ENCODE measurements at places on chromosomes 7 and 10.

DNA sequence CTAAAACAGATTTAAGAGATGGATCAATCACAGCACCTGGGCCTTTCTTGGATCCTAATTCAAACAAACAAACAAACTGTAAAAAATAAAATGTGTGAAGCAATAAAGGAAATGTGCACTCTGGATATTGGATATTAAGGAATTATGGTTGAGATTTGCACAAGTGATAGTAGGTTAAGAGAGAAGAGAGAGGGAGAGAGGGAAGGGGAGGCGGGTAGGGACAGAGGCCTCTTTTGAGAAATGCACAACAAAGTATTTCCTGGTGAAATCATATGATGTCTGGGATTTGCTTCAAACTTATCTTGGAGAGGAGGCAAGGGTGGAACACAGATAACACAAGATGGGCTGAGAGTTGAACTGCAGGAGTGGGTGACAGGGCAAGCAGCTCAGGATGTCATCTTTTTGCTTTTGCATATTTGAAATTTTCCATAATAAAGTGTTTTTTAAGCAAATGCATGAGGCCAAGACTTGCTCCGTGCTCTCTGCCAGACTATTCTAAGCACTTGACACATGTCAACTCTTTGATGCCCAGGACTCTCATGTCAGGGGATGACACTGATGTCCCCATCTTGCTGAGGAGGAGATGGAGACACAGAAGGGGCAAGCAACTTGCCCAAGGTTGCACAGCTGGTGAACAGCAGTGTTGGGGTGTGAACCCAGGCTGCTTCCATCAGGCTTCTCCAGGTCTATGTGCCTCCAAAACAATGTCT lies 9.1 kb upstream of the AEBP1 start:
- DNase-seq: no peak

GRCh38 chr7:21675255-21675654 lies 132.4 kb downstream of the DNAH11 start:
- no peak for DNase-seq

DNA sequence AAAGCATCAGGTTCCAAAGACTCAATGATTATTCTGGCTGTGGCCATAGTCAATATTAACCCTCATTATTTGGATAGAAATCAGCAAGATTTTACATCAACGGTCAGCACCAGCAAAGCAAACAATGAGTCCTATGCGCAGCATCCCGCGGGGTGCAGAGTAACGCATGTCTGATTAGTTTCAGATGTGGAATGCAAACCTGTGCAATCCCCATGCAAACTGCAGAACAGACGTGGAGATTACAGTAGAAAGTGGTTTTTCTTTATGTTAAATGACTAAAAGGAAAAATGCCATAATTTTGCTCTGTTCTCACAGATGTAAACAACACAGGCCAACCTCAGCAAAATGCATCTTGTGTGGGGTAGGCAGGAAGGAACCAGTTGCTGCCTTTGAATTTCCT lies 258.1 kb upstream of the GRB10 start:
- DNase-seq: no peak

GRCh38 chr10:104255311-104255981 lies 754 bp downstream of the GSTO1 start:
- no peak for DNase-seq

DNA sequence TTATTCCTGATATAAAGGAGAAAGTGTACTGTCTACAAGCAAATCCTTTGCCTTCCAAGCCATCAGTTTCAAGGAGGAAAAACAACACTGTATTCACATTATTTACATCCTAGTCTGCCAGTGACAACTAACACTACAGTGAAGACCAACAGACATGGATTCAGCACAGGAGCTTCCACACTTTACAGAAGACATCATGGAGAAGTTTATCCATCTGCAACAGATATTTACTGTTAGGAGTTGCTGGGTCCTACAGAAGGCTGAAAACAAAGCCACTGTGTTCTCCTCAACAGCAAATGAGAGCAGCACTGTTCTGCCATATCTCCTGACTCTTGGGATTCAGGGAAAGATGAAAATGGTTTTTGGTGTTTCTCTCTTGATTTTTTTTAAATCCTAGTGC lies 31.9 kb downstream of the NAPEPLD start:
- no peak for DNase-seq

GRCh38 chr10:119412244-119413092 lies 130.1 kb downstream of the RGS10 start:
- no peak for DNase-seq

DNA sequence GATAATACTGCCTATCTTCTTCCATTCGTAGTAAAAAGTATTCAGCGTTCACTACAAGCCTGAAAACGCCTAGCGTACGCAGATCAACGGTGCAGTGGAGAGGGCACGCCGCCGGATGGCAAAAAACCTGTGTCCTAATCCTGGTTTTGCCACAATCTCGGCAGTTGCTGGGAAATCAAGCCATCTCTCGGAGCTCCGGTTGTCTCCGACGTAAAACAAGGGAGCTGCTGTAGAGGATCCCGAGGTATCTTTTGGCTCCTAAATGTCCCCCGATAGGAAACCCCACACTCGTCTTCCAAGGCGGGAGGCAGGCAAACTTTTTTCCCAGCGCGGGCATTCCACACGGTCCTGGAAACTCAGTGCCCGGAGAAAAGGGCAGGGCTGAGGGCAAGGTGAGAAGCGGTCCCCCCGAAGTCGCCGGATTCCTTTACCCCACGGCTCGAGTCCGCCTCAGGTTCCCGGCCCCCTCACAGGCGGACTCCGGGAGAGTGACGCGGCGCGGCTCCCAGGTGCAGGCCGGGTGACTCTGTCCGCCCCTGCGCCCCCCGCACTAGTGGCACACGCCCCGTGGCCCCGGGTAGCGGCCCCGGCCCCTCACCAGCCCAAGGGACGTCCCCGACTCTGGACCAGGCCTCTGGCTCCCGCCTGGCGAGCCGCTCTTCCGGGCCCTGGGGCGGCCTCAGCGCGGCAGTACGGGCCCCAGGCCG lies 649 bp downstream of the IDE start:
- DNase-seq: no peak

GRCh38 chr7:116327752-116328151 lies 117.4 kb downstream of the TES start:
- no peak for DNase-seq

- no peak for DNase-seq
Measured at GRCh38 chr7:104980841-104981671, 32.9 kb upstream of the KMT2E start.

DNA sequence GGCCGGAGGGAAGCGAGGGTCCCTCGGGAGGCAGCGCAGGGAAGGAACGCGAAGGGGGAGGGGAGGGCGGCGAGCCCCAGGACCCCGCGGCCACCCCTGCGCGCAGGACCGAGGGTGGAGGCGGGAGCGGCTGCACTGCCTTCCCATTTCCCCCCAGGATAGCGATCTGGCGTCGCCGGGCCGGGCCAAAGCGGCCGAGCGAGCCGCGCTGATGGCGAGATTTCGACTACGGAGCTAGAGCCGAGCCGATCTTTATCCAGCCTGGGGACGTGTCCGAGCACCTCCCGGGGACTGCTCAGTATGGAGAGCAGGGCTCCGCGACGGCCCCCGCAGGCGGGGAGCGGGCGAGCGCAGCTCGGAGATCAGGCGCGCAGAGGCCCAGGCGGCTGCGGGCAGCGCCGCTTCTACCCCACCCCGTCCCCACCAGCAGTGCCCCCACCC lies 590 bp upstream of the CRTAC1 start:
- no peak for DNase-seq

DNA sequence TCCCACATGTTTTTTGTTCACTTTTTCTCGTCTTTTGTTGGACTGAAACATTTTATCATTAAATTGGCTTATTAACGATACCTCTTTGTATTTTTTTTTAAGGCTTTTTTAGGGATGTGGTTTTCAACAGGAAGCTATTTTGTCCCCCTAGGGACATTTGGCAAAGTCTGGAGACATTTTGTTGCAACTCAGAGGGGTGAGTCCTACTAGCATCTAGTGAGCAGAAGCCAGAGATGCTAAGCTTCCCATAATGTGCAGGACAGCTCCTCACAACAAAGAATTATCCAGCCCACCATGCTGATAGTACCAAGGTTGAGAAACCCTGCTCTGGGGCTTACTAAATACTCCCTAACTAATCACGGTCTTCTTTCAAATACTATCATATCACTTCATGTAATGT lies 63.2 kb downstream of the ATE1 start:
- no peak for DNase-seq

DNA sequence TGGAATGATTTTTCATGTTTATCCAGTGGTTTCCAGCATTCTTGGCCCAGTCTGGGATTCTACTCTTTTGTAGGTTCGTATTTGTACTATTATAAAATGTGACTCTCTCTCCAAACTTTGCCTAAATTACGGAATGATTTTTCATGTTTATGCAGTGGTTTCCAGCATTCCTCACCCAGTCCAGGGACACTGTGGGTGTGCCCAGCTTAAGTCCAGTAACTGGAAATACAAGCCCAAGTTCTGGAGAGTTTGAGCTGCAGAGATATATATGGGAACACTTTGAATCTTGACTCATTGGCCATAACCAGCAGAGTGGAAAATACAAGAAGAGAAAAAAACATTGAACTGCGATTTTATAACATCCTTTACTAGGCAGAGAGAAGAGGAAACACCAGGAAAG lies 5.9 kb upstream of the MAGI2 start:
- DNase-seq: no peak

DNA sequence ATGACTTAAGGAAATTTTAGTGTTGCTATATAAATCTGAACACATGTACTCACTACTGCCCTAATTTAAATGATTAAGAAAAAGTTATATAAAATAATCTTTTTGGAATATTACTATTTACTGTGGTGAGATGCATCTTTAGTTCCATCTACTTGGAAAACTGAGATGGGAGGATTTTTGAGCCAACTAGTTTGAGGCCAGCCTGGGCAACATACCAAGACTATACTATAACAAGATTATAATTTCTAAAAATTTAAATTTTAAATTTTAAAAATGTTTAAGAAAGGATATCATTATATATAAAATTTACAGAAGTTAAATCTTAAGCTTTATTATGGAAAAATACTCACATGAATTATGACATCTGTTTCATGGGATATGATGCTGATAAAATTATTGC lies 530.8 kb upstream of the IGFBP3 start:
- no peak for DNase-seq

DNA sequence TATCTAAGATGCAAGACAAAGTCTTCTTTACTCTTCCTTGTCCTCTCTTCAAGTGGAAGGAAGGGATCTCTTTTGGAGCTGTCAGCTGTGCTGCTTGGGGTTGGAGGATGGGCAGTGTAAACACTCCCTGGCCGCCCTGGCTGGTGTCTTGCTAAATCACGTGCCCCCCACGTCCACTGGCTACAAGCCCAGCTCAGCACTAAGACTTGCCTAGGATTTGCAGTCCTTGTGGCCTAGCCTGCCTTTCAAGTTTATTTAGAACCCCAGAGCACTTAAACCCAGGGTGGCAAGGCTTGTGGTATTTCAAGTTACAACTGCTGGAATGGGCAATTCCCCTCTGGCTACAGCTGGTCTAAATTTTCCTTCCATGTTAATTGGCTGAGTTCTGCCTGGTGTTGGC lies 272.4 kb upstream of the MYO3A start:
- DNase-seq: no peak

- no peak for DNase-seq
Measured at GRCh38 chr7:92972441-92972840, 136.1 kb upstream of the CDK6 start.

DNA sequence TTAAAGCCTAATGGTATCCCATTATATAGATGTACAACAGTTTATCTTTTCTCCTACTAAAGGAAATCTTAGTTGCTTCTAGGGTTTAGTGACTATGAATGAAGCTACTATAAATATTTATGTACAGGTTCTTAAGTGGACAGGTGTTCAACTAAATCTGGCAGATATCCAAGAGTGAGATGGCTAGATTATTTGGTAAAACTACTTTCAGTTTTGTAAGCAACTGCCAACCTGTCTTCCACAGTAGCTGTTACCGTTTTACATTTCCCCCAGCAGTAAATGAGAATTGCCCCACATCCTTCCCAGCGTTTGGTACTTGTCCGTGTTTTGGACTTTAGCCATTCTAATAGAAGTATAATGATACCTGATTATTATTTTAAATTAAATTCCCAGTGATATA lies 144.9 kb upstream of the MAGI2 start:
- no peak for DNase-seq

GRCh38 chr10:97179731-97180362 lies 5.9 kb downstream of the SLIT1 start:
- DNase-seq: no peak

DNA sequence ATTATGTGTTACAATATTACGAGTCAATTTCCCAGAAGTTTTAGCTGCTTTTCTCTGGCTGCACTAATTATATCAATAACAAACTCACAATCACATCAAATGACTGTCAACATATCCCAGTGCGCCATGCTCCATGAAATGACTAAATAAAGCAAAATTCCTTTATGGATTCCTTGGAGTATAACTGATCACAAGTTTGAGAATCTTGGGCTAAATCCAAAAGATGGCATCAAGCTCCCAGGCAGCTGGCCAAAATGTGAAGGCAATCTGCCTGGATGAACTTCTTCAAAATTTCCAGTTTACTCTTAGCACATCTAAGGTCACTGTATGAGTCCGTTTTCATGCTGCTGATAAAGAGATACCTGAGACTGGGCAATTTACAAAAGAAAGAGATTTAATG lies 210.8 kb downstream of the CCSER2 start:
- no peak for DNase-seq

DNA sequence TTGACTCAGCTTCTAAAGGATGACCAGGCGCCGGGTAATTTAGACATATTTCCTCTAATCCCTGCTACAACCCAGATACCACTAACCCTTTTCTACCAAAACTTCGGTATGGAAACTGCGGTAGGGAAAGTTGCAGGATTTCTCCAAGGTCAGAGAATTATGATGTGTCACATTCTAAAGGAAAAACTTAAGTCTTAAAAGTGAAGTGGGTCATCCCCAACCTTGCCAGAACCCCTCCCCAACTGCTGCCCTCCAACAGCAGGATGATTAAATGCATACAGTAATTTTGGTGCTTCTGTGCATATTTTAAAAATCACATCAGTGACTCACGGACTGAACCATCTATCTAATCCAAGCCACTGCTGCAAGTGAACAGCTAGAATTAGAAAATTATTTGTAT lies 52.7 kb downstream of the GRB10 start:
- DNase-seq: no peak

- DNase-seq: no peak
Measured at GRCh38 chr10:116838143-116838725, 11.1 kb upstream of the ENO4 start.

GRCh38 chr7:120547605-120548004 lies 274.6 kb downstream of the KCND2 start:
- no peak for DNase-seq

GRCh38 chr10:7955446-7955845 lies 99.0 kb upstream of the GATA3 start:
- DNase-seq: no peak

- DNase-seq: no peak
Measured at GRCh38 chr7:13189668-13190067, 502.2 kb downstream of the ARL4A start.

DNA sequence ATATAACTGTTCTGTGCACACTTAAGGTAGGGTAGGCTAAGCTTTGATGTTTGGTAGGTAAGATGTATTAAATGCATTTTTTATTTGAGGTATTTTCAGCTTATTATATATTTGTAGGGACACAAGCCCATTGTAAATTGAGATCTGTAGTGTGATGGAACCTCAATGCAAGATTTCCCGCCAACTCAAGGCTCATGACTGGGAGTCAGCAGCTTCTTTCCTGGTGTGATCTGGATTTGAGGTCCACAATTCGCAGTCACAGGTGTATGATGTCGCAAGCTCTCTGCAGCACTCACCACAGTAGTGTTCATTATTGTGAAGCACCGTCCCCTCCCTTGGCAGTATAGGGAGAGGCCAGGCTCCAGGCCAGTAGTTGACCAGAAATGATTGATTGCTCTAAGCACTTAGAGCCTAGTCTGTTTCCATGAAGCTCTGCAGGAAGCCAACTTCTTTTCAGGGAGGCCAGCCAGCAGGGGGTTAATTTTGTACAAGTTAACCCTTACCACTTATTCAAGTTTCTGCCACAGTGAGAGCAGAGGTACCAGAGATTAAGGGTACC lies 54.9 kb downstream of the SEM1 start:
- DNase-seq: no peak

All from activated gamma-delta T cell treated with Interleukin-2 at 50 U/mL for 16 hours (primary cell).